ENCODE measurements at places on chromosomes 2 and 18.

DNA sequence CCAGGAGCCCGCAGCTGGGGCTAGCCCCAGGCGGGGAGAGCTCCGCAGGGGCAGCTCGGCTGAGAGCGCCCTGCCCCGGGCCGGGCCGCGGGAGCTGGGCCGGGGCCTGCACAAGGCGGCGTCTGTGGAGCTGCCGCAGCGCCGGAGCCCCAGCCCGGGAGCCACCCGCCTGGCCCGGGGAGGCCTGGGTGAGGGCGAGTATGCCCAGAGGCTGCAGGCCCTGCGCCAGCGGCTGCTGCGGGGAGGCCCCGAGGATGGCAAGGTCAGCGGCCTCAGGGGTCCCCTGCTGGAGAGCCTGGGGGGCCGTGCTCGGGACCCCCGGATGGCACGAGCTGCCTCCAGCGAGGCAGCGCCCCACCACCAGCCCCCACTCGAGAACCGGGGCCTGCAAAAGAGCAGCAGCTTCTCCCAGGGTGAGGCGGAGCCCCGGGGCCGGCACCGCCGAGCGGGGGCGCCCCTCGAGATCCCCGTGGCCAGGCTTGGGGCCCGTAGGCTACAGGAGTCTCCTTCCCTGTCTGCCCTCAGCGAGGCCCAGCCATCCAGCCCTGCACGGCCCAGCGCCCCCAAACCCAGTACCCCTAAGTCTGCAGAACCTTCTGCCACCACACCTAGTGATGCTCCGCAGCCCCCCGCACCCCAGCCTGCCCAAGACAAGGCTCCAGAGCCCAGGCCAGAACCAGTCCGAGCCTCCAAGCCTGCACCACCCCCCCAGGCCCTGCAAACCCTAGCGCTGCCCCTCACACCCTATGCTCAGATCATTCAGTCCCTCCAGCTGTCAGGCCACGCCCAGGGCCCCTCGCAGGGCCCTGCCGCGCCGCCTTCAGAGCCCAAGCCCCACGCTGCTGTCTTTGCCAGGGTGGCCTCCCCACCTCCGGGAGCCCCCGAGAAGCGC is 15.0 kb upstream of the GMPPA start:
- DNase-seq: no peak

DNA sequence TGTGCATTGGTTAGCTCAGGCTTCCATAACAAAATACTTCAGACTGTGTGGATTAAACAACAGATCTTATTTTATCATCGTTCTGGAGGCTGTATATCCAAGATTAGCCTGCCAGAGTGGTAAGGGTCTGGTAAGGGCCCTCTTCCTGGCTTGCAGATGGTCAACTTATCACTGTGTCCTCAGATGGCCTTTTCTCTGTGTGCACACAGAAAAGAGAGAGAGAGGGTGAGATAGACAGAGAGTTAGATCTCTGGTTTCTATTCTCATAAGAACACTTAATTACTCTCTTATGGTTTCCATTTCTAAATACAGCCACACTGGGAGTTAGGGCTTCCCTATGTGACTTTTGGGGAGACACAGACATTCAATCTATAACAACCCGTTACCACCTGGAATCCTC is 1003.5 kb downstream of the TSN start:
- no peak for DNase-seq

DNA sequence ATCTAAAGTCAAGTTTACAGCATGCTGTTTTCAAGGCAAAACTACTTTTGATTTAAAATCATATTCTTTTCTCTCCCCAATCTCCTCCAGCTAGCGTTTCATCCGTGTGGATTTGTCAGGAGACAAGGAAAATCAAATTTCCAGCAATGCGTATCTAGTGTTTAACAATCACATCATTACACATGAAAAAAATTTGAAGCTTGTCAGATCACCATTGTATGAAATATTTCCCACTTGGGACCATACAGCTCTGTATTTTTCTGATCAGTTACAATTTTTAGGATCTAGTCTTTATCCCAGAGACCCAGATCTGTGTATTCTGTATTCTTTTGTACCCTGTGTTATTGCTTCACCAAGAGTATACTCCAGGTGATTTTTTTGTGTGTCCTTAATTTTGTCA is 28.6 kb upstream of the CYP1B1 start:
- DNase-seq: no peak

- no peak for DNase-seq
Observed at GRCh38 chr2:29749041-29749440, 172.3 kb downstream of the ALK start.

GRCh38 chr2:199751492-199752120 is 99.4 kb downstream of the FTCDNL1 start:
- DNase-seq: no peak

- DNase-seq: peak; percentile 11
Observed at GRCh38 chr2:75751360-75751759, 40.6 kb upstream of the GCFC2 start.
